Heart left ventricle (tissue), 16 donors: ENCODE measurements at places on chromosomes 13 and 19.

DNA sequence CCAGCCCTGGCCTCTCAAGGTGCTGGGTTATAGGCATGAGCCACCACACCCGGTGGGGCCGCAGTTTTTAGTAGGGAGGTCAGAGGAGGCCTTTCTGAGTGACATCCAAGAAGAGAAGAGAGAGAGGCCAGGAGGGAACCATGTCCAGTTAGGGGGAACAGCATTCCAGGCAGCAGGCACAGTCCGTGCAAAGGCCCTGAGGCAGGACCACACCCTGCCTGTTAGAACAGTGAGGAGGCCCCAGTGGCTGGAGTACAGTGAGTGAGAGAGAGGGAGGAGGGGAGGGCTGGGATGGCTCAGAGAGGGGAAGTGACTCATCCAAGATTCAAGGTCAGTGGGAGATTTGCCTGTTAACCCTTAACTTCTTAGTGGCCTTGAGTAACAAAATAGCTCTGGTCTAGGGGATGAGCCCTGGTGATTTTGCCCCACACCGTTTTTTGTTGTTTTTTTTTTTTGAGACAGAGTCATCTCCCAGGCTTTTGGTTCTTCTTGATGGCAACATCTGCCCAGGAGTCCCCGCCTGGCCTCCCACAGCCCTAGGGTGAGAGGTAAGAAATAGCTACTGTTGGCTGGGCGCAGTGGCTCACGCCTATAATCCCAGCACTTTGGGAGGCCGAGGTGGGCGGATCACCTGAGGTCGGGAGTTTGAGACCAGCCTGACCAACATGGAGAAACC is 2.7 kb upstream of the PLIN3 start:
- DNase-seq = peak; percentile 46

DNA sequence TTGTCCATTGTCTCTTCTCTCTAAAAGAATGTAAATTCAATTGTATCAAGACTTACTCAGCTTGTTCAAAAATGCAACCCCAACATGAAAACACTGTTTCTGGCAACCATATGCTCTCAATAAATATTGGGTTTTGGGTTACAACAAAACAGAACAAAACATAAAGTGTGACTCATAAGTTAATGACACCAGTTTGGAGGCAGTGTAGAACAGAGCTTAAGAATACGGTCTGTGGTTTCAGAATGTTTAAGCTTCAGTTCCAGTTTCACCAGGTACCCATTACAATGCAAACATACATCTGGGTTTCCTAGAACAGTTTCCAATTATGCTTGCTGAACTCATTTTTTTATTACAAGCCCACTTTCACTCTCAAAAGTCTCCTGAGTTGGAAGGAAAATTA is 285.8 kb upstream of the PCDH9 start:
- no peak for DNase-seq

DNA sequence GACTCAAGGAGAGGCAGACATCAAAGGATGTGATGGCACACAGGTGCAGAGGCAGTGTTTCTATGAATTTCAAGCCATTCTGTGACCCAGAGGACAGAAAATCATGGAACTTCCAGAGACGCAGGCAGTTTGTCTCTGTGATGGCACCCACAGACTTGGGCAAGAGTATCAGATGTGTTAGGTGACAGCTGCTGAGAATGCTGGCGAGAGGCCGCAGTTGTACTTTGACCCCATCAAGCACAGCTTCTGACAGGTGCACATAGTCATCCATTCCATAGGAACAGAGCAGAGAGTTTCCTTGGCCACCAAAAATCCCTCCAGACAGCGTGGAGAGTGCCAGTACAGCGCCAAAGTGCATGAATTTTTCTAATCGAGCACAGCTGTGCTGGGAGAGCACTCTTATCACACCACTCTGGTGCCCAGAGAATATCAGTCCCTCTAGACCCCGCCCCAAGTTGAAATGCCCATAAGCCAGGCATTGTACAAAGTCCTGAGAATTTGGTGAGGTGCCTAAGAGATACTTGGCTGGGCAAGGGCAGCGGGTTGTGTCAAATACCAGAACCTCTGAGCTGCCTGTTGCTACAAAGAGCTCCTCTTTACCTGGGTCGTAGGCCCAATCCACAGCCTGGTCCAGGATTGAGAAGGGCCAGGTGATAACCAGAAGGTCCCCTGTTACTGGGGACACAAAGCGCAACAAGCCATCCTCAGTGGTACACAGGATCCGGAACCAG is 12.4 kb downstream of the WDR87 start:
- DNase-seq = no peak

- DNase-seq = no peak
These were observed 2009.6 kb downstream of the OLFM4 start for GRCh38 chr13:55038230-55038629.

DNA sequence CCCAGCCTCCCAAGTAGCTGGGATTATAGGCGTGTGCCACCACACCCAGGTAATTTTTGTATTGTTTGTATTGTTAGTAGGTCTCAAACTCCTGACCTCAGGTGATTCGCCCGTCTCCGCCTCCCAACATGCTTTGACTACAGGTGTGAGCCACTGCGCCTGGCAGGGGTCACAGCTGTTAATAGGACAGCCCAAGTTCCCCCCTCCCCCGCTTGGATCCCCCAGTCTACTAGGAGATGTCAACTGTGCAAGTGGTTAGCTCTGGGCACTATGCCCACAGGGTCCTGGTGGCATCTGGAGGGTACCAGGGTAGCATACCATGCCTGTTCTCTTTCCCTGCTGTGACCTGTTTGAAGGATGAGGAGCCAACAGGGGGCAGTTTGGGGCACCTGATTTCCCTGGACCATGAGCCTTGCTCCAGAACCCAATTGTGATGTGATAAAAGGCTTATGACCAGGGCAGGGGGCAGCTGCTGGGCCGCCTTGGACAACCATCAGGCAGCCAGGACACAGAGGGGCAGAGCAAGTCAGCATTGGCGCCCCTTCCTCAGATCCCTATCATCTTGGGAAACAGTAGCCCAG is at the start of gene TSPAN16:
TSPAN16 (plus strand) TSS at position 496 of the 581 bp plus-strand sequence. CDS start 138 bp downstream, outside the sequence.
- no peak for DNase-seq

DNA sequence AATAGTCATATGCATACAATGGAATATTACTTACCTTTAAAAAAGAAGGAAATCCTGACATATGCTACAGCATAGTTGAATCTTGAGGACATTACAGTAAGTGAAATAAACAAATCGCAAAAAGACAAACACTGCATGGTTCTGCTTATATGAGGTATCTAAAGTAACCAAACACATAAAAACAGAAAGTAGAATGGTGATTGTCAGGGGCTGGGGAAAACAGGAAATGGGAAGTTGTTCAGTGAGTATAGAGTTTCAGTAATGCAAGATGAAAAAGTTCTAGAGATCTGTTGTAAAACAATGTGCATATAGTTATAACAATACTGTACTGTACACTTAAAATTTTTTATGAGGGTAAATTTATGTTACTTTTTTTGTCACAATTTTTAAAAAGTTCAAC is 219.4 kb downstream of the KLF5 start:
- no peak for DNase-seq

GRCh38 chr13:32956595-32956933 is 59.7 kb upstream of the KL start:
- no peak for DNase-seq

GRCh38 chr19:2453431-2454025 is 3.2 kb downstream of the LMNB2 start:
- no peak for DNase-seq
